ENCODE measurements at places on chromosomes 3 and 15.

DNA sequence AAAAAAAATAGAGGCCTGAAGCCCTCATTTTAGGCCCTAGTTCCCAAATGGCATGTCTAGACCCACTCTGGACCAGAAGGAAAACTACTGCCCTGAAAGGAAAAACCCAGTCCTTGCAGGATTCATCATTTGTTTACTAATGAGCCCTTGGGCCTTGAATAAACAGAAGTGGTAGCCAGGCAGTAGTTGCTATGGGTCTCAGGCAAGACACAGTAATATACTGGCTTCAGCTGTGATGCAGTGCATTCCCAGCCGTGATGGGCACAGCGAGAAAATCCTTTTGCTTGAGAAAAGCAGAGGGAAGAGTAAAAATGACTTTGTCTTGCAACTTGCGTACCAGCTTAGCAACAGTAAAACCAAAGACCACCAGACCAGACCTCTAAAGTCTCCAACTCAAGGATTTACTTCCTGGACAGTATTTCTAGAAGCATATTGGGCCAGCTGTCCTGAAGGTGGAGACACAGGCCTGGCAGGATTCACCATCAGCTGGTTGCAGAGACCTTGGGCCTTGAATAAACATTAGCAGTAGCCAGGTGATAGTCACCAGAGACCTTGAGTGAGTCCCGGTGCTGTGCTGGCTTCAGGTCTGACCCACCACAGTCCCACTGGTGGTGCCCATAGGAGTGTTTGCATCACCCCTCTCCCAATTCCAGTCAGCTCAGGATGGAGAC lies 208.3 kb upstream of the SLITRK3 start:
- DNase-seq, result no peak

DNA sequence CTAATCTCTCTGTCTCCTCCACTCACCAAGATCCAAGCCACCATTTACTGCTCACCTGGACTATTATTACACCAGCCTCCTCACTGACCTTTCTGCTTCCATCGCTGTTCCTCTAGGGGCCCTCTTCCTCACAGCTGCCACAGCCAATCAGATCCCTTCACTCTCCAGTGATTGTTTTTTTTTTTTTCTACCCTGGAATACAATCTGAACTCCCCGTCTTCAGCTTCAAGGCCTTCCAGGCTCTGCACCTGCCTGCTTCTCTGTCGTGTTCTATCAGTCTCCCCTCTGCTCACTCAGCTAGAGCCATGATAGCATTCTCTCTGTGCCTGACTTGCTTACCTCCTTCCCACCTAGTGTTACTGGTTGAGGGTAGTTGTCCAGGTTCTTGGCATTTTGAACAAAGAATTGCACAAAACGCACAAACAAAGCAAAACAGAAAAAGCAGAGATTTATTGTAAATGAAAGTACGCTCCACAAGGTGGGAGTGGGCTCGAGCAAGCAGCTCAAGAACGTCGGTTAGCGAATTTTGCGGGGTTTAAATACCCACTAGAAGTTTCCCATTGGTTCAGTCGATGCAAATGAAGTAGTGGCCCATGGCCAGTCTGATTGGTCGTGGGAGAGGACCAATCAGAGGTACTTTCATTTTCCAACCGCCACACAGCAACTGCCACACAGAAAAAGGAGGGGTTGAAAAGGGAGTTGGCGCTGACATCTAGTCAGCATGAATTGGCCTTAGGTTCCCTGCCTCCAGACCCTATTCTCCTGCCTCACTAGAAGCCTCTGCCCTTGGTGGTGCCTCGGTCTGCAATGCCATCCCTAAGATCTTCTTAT lies 188.9 kb downstream of the TLE3 start:
- no peak for DNase-seq

- DNase-seq, result no peak
Observed at GRCh38 chr3:127747751-127748521, 74.4 kb downstream of the MGLL start.

- no peak for DNase-seq
Observed at GRCh38 chr3:170976190-170976519, 50.4 kb downstream of the SLC2A2 start.

DNA sequence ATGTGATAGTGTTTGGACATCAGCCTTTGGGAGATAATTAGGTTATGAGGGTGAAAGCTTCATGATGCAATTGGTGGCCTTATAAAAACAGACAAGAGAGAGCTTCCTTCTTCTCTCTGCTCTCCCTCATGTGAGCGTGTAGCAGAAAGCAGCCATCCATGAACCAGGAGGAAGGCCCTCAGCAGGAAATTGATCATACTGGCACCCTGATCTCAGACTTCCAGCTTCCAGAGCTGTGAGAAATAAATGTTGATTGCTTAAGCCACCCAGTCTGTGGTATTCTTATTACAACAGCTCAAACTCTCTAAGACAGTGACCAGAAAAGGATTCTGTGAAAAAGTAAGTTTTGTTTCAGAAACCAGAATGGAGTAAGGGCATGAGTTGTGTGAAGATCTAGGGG lies 13.3 kb downstream of the STAC start:
- DNase-seq, result no peak
